ENCODE measurements at places on chromosomes 5 and 9.

- DNase-seq = no peak
Observed at GRCh38 chr9:128689293-128689774, 312 bp downstream of the SET start.

DNA sequence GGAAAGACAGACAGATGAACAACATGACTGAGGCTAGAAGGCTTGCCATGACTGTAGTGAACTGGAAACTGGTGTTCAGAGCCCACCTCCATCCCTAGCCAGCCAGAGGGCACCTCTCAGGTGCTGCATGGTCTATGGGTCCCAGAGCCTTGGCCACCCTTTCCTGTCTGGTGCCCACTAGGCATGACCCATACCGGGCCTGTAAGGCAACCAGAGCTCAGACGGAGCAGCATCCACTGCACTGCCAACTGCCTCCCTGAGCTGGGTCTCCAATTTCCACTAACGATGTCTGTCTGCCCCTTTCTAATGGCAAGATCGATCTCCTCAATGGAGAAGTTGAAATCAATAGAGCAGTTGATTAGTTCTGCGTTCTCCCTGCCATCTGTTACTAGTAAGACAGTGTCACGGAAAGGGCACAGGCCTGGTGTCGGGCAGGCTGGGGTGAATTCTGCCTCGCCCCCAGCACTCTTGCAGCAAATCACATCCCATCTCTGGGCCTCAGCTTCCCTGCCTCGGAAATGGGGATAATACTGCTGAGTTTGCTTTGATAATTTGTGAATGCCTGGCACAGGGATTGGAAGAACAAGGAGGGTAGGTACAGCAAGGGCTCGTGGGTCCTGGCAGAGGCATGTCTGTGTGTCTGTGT, 172.3 kb upstream of the MVB12B start:
- DNase-seq = no peak

DNA sequence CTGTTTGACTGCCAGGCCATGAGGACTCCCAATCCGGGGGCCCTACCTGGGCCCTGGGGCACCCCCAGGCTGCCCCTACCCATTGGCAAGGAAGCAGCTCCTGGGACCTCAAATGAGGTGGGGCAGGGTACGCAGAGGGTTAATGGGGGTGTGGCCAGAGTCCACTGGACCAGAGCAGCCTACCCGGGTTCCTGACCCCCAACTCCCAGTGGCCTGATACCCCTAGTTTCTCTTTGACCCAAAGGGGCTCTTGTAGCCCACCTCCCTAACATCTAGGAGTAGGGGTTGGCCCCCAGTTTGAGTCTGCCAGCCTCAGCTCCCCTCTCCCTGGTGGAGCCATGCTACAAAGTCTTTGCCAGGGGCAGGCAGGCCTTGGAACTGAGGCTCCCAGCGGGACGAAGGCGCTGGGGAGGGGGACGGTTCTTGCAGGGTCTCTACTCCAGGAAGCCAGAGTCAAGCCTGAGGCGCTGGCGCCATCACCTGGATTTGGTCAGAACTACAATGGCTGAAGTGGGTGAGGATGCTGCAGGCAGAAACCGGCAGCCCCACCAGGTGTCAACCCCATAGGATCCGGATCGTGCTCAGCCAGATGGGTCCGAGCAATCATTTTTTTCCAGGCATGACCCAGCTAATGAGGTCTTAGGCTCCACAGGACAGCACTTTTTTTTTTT, 8.4 kb upstream of the CERCAM start:
- no peak for DNase-seq

DNA sequence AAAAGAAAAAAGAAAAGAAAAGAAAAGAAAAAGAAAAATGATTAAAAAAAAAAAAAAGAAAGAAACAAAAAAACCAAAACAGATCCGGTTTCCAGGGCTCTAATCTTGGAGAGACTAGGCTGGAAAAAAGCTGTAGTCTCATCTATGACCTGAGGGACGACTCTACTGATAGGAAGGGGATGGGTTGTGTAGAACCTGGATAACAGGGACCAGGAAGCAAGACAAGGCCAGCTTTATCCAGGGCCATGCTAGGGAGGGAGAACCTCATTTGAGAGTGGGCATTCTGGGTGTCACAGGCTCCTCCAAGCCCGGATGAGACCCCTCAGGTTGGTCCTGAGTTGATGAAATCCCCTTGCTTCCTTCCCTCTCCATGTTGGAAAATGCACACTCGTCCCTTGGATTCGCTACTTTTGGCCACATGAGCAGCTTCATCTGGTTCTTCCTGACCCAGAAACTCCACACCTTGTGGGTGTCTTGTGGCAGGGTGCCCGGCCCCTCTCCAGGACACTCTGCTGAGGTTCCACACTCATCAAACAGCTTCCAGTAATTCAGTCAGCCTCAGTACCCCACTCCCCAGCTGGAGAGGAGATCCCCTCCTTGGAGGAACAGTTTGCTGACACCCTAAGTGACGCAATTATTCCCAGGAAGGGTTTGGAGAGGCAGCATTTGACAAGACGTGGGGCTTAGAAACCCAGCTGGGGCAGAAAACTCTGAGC, 71.1 kb upstream of the LHFPL2 start:
- no peak for DNase-seq

Data from AG04450 (cell line).